Epithelial cell of prostate (primary cell): ENCODE measurements at places on chromosomes 12 and 14.

GRCh38 chr12:123038966-123039365, 58.5 kb downstream of the ARL6IP4 start:
- DNase-seq: no peak

GRCh38 chr14:50647753-50648152, 20.4 kb downstream of the SAV1 start:
- no peak for DNase-seq

GRCh38 chr12:25236190-25236589, 14.5 kb downstream of the KRAS start:
- DNase-seq: no peak

DNA sequence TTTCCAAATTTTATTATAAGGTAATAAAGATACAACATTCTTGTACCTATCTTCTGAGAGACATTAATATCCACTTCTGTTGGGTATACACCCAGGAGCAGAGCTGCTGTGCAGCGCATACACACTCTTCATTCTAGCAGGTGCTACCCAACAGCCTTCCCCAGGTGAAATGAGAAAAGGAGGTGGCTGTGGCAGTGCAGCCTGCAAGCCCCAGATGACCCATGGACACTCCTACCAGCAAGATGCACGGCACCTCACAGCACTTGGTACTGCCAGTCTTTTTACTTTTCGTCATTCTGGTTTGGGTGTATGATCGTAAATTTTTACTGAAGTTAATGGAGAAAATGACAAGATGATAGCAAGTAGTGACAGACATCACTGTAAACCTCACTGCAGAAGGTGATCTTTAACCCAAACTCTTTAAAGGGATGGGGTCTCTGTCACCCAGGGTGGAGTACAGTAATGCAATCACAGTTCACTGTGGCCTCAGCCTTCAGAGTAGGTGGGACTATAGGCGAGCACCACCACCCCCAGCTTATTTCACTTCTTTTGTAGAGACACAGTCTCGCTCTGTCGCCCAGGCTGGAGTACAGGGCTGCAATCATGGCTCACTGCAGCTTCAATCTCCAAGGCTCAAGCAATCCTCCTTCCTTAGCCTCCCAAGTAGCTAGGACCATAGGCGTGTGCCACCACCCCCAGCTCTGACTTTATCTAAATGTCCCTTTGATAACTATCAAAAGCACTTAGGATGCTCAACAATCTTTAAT, 26.5 kb downstream of the VPS37B start:
- DNase-seq: no peak

DNA sequence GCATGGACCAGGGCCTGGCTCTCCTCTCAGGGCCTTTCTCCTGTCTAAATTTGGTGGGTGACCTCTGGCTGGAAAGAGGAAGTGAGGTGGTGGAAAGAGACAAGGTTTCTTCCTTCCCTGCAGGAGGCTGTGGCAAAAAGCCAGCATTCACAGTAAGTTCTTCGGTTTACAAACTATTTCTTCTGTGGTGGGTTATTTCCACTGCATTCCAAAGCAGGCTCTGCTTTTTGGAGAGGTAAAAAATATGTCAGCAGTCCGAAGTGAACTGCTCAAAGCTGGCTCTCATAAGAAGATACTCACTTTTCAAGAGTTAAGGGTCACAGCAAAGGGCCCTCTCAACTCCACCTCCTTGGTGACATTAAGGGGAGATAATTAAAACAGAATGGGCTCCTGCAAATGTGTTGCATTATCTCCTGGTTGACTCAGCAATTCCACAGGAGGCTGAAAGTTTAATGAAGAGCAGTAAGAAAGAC, 48.9 kb upstream of the POC1B start:
- DNase-seq: no peak

DNA sequence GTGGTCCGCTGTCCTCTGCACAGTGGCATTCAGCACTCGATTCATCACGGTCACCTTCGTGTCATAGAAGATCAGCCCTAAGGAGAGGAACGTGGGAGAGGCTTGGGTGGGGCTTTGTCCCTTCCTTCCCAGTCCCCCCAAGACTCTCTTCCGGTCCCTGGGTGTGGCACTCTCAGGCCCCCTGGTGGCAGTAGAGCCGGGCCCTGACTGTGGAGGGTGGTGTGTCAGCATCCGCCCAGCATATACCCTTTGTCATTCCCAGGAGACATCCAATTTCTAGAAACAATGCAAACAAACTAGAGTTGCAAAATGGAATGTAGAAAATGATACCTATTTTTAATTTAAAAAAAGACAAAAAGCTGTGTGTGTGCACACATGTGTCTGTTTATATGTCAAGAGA, 45.0 kb downstream of the TRAFD1 start:
- DNase-seq: no peak

DNA sequence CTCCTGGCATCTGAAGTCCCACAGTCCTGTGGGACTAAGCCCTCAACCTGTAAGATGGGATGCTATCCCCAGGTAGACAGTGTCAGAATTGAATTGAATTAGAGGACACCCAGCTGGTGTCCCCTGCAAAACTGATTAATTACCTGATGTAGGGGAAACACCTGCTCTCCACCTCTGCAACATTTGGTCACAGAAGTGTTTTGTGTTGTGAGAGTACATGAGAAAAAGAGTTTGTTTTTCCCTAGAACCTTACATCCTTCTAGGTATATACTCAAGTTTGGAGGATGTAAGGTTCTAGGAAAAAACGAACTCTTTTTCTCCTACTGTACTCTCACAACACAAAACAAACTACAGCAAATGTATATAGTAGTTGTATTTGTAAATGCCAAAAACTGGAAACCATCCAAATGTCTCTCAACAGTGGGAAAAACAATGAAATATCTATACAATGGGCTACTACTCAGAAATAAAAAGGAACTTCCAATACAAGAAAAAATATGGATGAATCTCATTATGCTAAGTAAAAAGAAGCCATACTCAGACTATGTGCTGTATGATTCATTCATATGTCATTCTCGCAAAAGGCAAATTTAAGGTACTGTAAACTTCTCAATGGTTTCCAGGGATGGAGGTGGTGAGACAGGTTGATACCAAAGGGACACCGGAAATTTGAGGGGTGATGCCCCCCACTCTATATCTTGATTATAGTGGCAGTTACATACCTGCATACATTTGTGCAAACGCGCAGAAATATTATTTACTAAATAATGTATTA, 160.7 kb downstream of the MED13L start:
- DNase-seq: no peak

DNA sequence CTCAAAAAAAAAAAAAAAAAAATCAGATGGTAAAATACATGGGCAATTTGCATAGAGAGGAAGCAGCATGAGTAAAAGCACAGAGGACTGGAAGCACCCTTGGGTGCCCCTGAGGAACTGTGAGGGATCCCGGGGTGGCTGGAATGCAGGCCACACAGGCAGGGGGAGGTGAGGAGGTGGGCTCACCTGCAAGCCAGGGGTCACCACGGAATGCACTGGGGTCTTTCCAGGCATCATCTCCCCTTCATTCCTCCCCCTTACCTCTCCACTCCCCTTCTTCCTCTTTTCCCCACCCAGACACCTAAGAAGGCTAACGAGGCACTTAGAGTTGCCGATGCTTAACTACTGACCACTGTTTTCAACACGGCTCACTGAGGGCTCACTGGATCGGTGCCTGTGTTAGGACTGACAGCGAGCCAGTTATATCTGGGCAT, 14.4 kb upstream of the HIP1R start:
- no peak for DNase-seq

GRCh38 chr12:124727264-124727800, 136.3 kb downstream of the SCARB1 start:
- no peak for DNase-seq

GRCh38 chr12:77625441-77625840, 205.3 kb upstream of the NAV3 start:
- peak; percentile 36 for DNase-seq

DNA sequence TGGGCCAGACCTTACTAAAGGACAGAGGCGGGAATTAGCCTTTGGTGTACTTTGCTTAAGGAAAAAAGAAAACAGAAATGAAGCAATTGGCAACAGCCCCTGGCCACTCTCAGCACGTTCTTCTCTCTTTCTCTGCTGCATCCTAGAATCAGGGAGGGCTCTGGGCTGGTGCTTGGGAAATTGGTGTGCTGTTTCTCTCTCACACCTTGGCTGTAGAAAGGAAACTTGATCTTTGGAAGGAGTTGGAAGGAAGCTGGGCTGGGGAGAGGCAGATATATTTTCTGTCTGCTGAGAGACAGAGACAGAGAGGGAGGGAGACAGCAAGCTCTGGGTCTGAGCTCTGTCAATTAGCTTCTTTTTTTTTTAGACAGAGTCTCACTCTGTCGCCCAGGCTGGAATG, 27.4 kb downstream of the NOS1 start:
- DNase-seq: no peak

DNA sequence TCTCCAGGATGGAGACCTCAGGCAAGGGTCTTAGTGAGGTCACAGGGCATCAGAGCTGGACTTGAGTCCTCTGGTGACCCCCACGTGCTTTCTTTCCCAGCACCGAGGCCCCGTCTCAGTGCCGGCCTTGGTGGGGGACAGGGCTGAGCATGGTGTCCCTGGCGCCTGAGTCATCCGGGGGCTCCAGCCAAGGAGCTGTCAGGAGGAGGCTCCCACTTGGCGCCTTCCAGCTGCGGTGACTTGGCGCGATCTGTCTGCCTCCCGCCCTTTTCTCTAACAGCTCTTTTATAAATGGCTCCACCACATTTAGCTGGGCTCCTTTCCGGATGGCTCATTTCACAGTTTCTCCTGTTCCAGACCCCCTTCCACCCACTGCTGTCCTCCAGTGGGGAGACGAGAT, 60.4 kb downstream of the PRMT8 start:
- no peak for DNase-seq

DNA sequence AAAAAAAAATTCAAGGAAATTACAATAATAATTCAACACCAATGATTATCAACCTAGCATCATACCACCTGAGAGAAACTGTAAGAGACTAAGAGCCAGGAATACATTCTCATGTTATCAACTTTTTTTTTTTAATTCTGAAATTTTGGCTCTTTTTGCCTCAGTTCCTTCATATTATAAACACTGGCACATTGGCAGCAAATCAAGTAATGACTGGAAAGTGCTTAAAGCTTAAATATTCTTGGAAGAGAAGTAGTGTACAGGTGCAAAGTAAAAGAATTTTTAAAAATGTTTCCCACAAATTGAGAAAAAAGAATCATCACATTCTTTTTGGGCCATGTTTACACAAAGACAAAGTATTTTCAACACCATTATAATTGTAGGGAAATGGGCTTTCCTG, 296.9 kb upstream of the SOX5 start:
- DNase-seq: no peak

- DNase-seq: no peak
Observed at GRCh38 chr12:92928421-92928961, 604 bp downstream of the EEA1 start.

GRCh38 chr14:74628418-74628817, 16.4 kb upstream of the LTBP2 start:
- no peak for DNase-seq

DNA sequence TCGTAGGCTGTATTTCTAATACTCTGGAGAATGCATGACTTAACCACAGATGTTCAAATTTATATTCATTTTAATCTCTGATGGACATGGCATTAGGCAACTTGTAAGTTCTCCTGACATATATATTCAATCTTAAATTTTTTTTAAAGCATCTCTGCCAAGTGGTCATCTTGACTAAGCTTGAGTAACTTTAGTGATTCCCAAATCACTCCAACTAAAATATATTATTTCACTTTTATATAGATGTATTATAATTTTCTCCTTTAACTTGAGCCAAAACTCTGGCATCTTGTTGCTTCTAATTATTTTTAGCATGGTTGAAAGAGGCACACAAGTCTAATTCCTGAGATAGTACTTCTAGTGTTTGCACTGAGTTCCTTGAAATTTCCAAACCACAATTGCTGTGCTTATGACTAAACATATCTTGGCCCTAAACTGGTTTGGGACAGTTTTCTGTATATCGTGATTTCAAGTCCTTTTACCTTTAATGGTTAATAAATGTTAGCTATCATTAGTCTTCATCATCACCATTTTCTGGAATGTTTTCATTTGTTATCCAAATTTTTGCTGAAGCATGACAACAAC, 8.4 kb downstream of the LRFN5 start:
- DNase-seq: no peak

DNA sequence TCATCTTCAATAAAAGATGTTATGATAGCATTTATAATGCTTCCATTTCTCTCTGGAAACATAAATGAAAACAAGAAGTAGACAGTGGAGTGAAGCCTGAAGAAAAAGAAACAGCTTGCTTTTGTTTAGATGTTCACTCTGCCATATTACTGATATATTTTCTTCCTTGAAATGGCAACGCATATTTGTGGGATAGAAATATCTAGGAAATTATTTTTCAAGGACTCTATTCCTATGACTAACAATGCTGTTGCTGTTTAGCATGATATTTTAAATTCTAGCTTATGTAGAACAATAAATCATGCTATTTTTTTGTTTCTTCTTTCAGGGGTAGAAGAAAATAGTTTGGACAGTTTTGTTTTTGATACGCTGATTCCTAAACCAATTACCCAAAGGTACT, 359.0 kb downstream of the NAV3 start:
- DNase-seq: no peak

GRCh38 chr14:87494010-87494409, 499.0 kb downstream of the GALC start:
- no peak for DNase-seq

- DNase-seq: no peak
Observed at GRCh38 chr12:114821570-114821969, 137.6 kb upstream of the TBX3 start.

- no peak for DNase-seq
Observed at GRCh38 chr12:5371631-5372030, 60.3 kb upstream of the NTF3 start.

- no peak for DNase-seq
Observed at GRCh38 chr14:69860221-69860620, 19.0 kb upstream of the SMOC1 start.
